ENCODE measurements at places on chromosomes 1 and 21.

DNA sequence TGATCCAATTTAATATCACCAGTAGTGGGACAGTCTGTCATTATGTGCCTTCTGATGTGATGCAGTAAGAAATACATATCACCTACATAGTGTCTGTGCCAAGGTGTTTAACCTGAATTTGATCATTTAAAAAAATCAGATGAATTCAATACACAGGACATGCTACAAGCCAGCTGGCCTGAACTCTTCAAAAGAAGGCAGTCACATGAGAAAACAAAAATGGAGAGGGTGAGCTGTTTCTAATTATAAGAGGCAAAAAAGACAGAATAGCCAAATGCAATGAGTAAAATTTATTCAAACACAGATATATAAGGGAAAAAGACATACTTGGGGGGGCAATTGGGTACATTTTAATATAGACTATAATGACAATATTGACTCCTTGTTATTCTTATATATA is 66.5 kb downstream of the ST3GAL3 start:
- no peak for DNase-seq

DNA sequence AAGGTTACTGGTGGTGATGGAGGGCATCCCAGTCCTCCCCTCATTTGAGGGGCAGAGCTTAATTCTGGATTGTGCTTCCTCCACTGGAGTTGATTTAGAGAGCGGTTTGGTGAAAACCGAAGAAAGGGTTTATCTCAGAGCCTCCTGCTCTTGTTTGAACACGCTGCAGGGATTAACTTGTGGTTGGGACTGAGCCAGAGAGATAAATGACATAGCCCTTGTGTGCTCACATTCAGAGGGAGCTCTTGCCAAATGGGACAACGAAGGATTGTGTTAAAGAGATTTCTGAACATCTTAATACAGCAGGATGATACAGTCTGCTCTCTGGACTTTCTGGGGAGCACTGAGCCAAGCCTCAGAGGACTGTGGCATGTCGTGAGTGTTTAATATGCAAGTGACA is 308.2 kb downstream of the DISC1 start:
- no peak for DNase-seq

DNA sequence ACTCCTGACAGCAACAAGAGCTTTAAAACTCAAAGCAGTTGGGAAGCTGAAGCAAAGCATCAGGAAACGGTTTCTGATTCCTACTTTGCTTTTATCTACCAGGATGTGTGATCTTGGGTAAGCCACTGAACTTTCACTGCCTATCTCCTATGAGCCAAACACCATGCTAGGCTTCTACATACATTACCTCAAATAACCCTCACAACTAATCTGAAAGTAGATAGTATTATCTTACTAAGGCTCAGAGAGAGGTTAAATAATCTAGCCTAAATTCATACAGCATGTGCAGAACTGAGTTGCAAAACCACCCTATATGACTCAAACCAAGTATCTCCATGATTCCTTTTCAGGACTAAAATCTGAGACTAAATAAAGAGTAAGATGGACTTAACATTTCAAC is 83.8 kb downstream of the EVI5 start:
- DNase-seq: no peak

GRCh38 chr1:116436611-116436970 is 63.5 kb downstream of the ATP1A1 start:
- DNase-seq: no peak

DNA sequence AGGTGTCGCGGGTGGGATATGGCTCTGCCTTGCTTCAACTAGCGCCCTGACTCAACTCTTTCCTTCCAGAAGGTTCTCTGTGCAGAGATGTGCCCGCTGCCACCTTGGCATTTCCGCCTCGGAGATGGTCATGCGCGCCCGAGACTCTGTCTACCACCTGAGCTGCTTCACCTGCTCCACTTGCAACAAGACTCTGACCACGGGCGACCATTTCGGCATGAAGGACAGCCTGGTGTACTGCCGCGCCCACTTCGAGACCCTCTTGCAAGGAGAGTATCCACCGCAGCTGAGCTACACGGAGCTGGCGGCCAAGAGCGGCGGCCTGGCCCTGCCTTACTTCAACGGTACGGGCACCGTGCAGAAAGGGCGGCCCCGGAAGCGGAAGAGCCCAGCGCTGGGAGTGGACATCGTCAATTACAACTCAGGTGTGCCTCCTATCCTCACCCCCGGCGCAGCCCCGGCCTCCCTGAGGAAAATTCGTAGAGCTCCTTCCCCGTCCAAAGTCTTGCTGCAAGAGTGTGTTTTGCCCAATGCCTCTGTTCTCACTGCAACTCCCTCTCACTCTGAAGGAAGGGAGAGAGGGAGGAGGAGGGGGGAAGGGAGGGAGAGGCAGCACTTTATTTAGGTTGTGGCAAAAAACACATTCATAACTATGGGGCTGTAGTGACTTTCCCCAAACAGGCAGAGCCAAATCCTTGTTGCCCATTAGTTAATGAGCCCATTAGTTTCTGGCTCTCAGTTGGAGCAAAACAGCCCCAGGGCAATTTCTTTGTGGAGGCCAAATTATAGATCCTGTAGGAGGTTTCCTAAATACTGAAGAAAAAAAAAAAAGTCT is 4.3 kb downstream of the LHX9 start:
- DNase-seq: no peak

DNA sequence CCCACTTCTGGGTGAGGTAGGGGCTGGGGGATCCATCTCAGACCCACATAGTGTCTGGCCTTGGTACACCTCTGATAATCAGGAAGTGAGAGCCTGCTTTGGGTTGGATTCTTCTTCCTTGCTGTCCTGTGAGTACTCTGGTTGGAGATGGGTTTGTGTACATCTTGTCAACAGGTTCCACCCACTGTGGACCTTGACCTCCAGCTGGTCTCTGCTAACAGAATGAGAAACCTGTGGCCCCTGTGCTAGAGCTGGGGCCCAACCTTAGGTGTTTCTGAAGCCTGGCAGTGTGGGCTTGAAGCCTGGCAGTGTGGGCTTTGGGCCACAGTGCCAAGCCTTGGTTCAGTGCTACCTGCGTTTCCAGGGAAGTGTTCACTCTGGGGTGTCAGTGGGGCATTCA is 2.6 kb downstream of the ZBTB48 start:
- no peak for DNase-seq

- no peak for DNase-seq
Observed at GRCh38 chr1:99587008-99587407, 58.9 kb upstream of the PALMD start.

DNA sequence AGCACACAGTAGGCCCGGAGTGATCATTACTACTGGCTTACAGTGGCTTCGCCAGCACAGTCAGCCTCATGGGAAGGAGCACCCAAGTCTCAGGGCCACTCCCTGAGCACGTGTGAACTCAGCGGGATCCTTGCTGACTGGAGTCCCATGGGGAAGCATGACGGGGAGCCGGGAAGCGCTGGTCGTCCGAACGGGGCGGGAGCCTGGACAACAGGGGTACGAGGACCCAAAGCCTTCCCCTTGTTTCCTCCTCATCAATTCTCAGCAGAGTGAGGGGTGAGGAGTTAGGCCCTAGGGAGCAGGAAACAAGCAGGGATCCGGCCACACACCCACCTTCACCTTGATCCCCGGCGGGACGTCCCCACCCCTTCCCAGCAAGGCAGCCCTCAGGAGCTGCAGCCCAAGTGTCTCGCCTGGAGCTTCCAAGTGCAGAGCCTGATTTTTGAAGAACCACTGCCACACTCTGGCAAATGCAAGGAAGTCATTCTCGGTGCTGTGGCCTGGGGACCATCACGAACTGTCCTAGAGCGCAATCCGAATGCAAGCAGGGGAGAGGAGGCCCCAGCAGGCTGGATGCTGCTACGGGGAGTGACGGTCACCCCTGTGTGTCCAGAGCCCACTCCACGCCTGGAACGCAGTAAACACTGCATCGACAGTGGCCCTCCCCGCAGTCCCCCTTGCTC is 35.5 kb downstream of the TOMM20 start:
- DNase-seq: peak; percentile 63

GRCh38 chr1:221743416-221744208 is 1.7 kb upstream of the DUSP10 start:
- no peak for DNase-seq

GRCh38 chr1:47898133-47898845 is 98.9 kb downstream of the TRABD2B start:
- DNase-seq: no peak

GRCh38 chr21:46078322-46078977 is 19.5 kb upstream of the COL6A2 start:
- DNase-seq: peak; percentile 51

DNA sequence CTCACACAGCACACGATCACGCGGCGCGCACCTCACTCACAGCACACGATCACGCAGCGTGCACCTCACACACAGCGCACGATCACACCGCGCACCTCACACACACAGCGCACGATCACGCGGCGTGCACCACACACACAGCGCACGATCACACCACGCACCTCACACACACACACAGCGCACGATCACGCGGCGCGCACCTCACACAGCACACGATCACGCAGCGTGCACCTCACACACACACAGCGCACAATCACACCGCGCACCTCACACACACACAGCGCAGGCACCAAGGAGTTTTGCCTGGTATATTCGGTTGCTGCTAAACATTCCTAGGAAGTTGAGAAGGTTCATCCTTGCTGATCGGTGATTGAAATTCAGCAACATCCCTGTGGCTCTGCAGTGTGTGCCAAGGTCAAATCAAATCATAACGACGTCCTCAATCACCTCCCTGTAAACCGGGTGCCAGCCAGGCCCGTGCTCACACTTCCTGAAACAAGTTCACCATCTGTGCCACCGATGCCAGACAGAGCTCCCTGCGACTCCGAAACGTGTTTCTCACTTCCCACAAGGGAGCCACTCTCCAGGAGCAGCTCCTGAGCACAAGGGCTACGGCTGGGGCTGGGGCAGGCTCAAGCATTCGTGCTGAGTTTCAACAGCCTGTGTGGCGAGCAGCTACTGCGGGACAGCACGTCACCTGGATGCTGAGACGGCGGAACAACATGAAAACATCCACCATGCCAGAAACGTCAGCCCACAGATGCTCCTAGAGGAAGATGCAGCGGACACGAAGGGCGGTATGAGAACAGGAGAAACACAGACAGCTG is 30.2 kb downstream of the WDR4 start:
- peak; percentile 58 for DNase-seq

GRCh38 chr1:247218121-247218651 is 37.7 kb upstream of the VN1R5 start:
- DNase-seq: no peak

DNA sequence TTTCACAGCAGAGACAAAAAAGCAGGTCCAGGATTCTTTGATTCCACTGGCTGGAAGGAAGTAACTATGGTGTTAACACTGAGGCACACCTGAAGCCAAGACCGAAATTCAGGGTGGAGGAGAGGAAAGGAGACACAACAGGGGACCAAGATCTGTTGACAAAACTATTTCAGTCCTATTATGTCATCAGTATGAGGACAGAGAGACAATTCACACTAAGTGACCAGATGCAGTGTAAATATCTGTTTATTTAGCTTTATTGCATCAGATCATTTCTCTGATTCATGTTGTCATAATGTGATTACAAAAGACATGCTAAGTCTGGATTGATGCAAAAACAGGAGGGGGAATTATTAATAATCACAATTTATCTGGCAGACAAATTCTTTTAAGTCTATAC is 118.8 kb downstream of the SIPA1L2 start:
- DNase-seq: no peak

DNA sequence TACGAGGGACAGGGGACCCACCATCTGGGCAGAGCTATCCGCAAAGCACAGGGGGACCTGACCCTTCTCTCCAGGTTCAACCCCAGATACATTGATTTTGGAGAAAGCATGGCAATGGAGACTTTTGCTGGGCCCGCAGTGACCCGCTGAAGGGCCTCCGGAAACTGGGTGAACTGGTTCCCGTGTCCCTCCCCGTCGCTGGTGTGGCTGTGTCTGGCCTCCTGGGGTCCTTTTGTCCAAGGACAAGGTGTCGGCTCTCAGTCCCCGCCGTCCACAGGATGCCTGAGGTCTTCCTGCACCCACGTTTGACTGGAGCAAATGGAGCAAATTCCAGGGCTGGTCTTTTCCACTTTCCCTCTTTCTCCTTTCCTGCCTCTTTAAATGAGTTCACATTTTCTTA is 176.3 kb downstream of the PRDM16 start:
- no peak for DNase-seq

- DNase-seq: no peak
Observed at GRCh38 chr21:19781881-19782652, 1216.1 kb upstream of the NCAM2 start.

GRCh38 chr1:101293461-101294051 is 56.7 kb downstream of the S1PR1 start:
- DNase-seq: no peak

- peak; percentile 83 for DNase-seq
Observed at GRCh38 chr21:41460578-41461527, 34.8 kb downstream of the MX1 start.

- DNase-seq: no peak
Observed at GRCh38 chr1:218828125-218828650, 345.5 kb upstream of the LYPLAL1 start.

- DNase-seq: no peak
Observed at GRCh38 chr1:162217706-162218105, 148.2 kb downstream of the NOS1AP start.

DNA sequence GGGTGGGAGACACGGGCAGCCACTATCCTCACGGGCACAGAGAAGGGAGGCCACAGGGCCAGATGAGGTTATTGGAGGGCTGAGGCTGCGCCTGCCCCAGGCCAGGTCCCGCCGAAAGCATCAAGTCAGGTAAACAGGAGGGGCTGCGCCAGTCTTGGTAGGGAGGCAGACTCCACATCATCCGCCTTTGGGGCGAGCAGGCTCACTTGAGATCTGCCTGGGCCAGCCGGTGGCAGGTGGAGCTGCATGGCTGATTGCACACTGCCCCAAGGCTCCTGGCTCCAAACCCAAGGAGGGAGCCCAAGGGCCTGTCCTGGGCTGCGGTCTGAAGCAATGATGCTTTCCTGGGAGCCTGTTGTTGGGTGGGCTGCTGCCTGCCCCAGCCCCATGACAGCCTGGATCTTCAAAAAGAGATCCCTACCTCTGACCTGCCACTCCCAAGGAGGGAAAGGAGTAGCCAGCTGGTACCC is 4.6 kb downstream of the SMIM1 start:
- no peak for DNase-seq

- DNase-seq: no peak
Observed at GRCh38 chr1:203968761-203969160, 104.2 kb upstream of the SOX13 start.

Measured in upper lobe of right lung (tissue), 1 donor.